ENCODE measurements at places on chromosomes 5 and 9.

- no peak for DNase-seq
Observed at GRCh38 chr9:17291766-17292165, 156.9 kb downstream of the CNTLN start.

GRCh38 chr9:115118879-115119218 lies 892 bp upstream of the TNC start:
- no peak for DNase-seq

- DNase-seq, result no peak
Observed at GRCh38 chr5:38874948-38875456, 29.2 kb downstream of the OSMR start.

- no peak for DNase-seq
Observed at GRCh38 chr9:2780326-2780725, 63.0 kb downstream of the KCNV2 start.

DNA sequence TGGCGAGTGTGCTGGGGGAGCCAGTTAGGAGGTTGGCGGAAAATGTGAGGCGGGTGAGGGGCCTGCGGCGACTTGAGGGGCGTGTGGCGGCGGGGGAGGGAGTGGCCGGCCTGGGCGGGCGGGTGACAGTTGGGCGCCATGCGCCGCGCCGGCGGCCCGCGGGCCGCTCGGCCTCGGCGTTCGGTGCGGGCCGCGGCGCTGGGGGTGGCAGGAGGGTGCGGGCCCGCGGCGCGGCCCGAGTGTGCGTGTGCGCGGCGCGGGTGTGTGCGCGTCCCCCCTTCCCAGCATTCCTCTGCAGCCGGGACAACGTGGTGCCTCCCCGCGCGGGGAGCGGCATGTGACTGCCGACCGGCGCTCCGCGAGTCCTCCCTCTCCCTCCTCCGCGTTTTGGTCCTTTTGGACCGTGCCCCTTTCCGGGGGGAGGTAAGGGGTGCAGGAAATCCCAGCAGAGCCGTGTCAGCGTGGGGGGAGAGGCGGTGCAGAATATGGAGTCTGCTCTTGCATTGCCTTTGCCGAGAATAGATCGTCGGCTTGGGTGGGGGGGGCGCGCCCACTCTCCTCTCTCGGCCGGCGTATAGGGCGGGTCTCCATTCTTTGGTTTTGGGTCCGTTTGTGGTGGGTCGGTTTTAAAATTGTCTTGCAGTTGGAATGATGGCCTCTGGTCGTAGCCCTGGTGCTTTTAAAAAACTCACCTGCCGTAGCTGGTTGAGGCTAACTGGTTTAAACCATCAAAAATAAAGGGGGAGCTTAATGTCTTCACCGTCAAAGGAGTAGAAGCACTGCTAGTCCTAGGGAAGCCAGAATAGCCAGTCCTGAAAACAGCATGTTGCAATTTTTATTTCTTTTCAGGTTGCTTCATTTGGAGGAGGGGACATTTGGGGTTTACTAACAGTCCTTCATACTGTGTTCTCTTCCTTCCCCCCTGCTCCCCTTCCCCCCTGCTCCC lies 2.0 kb downstream of the LARP1 start:
- DNase-seq, result peak; percentile 31

DNA sequence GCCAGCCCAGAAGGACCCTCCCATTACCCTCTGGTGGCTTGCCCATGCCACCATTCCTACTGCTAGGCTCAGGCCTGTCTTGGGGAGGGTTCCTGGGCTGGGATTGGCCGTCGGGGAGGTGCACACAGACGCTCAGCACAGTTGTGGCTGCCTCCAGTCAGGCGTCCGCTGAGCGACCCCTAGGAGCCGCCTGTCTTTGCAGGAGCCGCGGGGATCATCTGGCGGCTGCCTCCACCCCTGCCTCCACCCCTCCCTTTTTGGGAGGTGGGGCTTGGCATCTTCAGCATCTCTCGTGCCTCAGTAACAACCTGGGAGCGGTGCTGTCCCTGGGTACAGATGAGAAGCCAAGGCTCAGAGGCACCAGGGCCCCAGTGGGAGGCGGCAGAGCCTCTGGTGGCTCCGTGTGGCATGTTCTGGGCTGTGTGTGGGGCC lies 39.6 kb downstream of the RXRA start:
- DNase-seq, result no peak

GRCh38 chr5:105740242-105740641 lies 1930.5 kb downstream of the EFNA5 start:
- no peak for DNase-seq

GRCh38 chr5:163460562-163461171 lies at the start of gene HMMR:
TSS of gene HMMR (plus strand) at chr5:163460632. CDS start at chr5:163460693, 61 bp downstream.
- no peak for DNase-seq

DNA sequence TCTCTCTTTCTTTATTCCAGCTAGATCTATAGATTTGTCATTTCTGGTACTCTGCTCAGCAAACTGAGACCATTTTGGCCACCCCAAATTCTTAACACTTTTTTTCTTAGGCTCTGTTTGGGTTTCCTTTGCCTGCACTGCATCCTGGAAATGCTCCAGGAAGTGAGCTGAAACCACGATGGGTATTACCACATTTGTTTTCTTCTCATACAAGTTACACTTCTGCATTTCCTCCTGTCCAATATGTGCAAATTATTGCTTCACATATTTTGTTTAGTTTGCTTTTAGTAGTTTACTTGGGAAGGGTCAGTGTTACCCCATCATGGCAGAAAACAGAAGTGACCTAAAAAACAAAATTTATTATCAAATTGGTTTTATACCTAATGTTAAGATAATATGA lies 498.6 kb upstream of the GRIN3A start:
- DNase-seq, result no peak

DNA sequence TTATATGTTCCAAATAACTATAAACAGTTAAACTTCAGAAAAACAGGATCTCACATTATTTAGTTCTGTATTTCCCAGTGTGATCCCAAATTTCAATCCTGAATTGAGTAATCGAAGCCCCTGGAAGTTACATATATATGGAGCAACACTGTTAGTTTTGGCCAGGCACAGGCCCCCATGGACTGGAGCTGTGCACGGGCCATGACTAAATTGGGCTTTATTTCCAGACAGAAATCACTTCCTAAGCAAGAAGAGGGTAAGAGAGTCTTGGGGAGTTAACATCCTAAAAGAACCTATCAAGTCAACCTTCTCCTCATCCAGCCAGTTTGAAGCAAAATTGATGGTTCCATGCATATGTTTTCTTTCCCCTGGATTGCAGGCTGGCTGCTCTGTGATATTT lies 393.0 kb downstream of the TMEM167A start:
- no peak for DNase-seq

DNA sequence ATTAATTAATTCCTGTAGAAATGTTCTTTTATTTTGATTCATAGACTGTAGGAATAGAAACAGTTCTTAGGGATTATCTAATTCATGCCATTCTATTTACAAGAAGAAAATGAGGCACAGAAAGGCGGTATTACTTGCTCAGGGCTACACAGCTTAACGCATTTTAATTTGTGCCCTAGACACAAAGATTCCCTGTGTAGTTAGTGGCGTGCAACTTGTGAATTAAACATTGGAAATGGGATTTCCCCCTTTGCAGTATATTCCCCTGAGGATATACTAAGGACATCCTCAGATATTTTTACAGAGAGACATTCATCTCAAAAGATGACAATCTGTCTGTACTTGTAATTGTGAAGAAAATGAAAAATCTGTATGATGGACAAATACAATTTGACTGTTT lies 108.1 kb downstream of the SGCD start:
- DNase-seq, result no peak

- DNase-seq, result peak; percentile 88
Observed at GRCh38 chr5:141664733-141665461, 13.7 kb upstream of the FCHSD1 start.

DNA sequence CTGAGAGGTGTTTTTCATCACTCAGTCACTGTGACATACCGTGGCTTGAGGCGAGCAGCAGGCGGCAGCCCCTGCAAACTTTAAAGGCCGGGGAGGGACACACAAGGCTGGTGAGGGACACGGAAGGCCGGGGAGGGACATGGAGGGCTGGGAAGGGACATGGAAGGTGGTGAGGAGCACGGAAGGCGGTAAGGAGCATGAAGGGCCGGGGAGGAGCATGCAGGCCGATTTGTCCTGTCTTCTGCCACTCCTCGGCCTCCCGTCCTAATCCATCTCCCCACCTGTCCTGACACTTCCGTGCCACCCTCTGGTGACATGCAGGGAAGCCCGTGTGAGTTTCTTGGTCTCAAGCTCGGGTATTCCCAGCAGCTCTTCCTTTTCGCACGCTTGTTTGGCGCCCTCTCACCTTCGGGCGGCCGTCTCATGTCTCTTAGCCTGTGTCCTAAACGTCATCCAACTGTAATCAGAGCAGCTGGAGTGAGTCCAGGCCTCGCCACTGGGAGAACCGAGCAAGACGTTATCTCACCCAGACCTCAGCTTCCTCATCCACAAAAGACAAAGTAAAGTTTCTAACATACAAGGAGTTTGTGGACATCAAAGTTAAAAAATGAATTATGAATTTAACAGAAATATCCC lies 126.5 kb downstream of the MRPL36 start:
- DNase-seq, result peak; percentile 7

GRCh38 chr5:180684623-180685161 lies 35.3 kb upstream of the FLT4 start:
- no peak for DNase-seq

DNA sequence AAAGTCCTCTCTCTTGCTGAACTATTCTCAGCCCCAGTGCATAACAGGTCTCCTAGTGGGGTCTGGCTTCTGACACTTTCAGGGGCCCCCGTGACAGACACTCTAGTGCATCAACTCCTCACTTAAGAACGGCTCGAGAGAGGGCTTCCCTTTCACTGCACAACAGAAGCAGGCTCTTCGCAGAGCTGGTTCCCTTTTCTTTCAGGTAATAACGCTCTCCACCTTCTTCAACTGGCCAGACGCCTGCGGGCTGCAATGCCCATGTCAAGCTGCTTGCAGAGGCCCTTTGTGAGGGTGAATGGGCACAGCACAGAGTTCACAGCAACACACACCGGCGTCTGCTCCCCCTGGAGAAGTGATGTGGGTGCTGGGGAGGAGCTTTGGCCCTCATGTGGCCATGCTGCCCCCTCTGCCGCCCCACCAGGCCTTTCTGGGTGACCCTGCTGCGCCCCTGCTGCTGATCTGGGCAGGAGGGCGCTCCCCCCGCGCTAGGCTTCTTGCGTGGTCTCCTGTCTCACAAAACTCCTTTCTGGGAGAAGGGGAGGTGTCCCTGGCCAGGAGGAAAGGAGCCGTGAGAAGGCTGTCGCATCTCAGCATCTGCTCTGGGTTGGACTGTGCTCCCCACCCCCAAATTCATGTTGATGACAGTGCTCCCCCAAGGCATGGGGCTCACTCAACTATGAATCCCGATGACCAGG lies 2.4 kb downstream of the MRPL36 start:
- DNase-seq, result no peak

Data from GM10248 (cell line).